Activated CD4-positive, alpha-beta T cell treated with anti-CD3 and anti-CD28 coated beads, Interleukin-2, amount 10 ng/mL, durations not matched to agents 24 days and 14 days (primary cell): ENCODE measurements at places on chromosomes 7 and 10.

DNA sequence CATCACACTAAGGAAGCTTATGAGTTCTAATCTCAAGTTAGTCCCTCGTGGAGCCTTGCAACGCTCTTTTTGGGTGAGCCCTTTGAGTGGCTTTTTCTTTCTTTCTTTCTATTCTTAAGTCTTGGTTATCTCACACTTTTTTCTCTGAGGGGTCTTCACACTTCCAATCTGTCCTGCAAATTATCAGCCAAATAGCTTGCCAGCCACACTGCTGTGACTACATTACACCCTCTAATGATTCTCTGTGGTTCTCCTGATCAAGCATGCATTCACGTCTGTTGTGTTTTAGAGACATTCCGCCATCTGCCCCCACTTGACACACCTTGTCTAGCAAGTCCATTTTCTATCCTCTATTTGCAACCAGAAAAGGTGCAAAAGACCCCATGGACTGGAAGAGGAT is 340.2 kb downstream of the THSD7A start:
- no peak for DNase-seq

GRCh38 chr10:58651040-58651439 is 138.4 kb downstream of the BICC1 start:
- DNase-seq = no peak

- DNase-seq = no peak
Observed at GRCh38 chr10:2919016-2919415, 148.3 kb upstream of the PFKP start.

GRCh38 chr7:47816647-47817046 is 131.6 kb downstream of the PKD1L1 start:
- no peak for DNase-seq

GRCh38 chr10:75110006-75110632 is 1.3 kb upstream of the SAMD8 start:
- peak; percentile 67 for DNase-seq

- DNase-seq = no peak
Observed at GRCh38 chr10:96641396-96642295, 54.8 kb upstream of the TM9SF3 start.

DNA sequence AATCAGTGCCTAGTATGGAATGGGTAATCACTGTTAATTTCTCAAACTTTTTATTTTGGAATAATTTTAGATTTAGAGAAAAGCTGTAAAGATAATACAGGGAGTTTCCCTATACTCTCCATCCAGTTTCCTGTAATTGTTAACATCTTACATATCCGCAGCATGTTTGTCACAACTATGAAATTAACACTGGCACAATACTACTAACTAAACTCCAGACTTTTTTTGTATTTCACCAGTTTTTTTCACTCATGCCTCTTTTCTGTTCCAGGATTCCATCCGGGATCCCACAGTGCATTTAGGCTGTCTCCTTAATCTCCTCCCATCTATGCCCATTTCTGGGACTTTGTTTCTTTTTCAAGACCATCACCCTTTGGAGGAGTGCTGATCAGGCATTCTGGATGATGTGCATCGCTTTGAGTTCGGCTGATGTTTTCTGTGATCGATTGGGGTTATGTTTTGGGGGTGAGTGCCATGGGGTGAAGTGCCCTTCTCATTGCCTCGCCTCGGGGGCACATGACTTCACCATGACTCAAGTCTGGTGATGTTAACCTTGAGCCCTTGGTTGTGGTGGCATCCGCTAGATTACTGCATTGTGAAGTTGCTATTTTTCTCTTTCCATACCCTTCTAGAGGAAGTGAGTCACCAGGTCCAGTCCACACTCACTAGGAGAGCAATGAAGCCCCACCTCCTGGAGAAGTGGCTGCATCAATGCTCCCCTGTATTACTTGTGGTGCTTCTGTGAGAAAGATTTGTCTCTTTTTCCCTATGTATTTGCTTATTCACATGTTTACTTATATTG is 43.9 kb upstream of the GRB10 start:
- DNase-seq = peak; percentile 81

DNA sequence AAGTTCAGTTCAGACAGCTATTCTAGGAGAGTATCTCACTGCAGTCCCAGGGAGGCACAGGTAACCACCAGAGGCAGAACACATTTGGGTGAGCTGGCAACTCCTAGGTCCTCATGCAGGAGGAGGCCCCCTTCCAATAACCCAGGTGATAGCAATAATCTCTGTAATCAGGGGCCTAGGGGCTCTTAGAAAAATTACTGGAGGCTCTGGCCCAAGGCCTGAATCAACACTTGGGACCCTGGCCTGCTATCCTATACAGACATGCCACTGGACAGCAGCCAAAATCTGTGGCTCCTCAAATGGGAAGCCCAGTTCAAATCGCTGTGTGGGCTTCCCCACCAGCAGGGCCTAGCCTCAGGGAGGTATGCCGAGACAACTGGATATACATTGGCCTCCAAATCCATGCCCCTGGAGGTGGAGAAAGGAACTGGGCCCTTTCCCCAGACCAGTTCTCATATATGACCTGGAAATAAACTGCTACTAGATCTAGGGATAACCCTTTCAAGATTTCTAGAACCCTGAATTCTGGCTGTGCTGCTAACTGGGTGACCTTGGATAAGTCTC is 1.6 kb downstream of the AVPI1 start:
- no peak for DNase-seq

GRCh38 chr7:123948136-123948535 is 23.1 kb downstream of the SPAM1 start:
- DNase-seq = no peak

- no peak for DNase-seq
Observed at GRCh38 chr7:100719523-100720278, 567 bp upstream of the EPO start.

DNA sequence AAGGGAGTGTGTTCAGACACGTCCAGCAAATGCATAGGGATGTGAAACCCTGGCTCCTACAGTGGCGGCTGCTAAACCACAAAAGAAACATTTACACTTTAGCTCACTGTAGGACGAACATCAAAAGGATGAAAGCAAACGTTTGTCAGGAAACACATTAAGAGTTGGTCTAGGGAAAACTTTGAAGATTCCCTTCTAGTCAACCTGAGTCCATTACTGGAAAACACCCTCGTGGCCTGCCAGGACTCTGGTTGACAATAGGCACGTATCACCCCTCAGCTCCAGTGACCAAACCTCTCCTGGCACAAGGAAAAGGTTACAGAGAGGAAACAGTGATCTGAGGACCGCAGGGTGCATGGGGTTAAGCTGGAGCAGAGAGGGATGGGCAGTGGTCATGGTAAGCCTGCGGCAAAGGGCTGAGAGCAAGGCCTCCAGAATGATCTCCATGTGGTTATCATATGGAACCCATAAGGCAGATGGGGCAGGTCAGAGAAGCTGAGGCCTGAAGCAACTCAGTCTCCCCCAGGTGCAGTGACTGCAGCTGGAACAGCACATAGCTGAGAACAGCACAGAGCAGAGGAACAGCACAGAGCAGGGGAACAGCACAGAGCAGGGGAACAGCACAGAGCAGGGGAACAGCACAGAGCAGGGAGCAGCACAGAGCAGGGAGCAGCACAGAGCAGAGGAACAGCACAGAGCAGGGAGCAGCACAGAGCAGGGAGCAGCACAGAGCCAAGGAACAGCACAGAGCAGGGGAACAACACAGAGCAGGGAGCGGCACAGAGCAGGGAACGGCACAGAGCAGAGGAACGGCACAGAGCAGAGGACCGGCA is 49.9 kb downstream of the CHST15 start:
- peak; percentile 67 for DNase-seq

DNA sequence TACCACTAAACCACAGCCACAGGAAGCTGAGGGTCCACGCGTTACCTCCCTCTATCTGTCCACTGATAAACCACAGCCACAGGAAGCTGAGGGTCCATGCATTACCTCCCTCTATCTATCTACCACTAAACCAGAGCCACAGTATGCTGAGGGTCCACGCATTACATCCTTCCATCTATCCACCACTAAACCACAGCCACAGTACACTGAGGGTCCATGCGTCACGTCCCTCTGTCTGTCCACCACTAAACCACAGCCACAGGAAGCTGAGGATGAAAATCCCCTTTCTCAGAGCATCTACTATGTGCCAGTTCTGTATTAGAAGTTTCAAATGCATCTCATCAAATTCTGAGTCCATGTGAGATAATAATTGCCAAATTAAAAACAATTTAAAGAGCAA is 589.3 kb downstream of the DNAJB6 start:
- DNase-seq = no peak

GRCh38 chr7:28228396-28228795 is 47.8 kb upstream of the JAZF1 start:
- DNase-seq = no peak

DNA sequence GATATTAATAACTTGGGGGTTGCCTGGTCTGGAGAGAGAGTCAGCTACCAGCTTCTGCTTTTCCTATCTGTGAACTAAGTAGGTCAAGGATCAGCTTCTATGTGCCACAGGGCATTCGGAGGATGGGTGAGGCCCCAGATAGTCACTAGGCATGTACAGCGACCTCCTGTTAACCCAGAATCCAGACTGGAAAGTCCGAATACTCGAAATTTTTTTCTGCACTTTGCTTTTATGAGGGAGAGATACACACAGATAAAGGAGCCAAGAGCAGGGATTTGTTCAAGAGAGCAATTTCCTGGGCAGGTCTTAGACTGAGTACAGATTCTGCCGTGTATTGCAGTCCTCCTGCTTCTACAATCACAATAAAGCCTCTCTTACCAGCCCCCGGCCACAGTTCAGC is 54.2 kb downstream of the EMX2 start:
- no peak for DNase-seq

GRCh38 chr7:112511451-112512202 is 30.8 kb downstream of the LSMEM1 start:
- DNase-seq = no peak

- peak; percentile 72 for DNase-seq
Observed at GRCh38 chr10:49512121-49512809, 26.7 kb downstream of the ERCC6 start.

- DNase-seq = no peak
Observed at GRCh38 chr10:77082601-77083252, 554.9 kb downstream of the KCNMA1 start.

GRCh38 chr10:133261726-133262325 is 14.8 kb downstream of the ADAM8 start:
- DNase-seq = peak; percentile 95

GRCh38 chr10:121830101-121830500 is 97.7 kb downstream of the ATE1 start:
- DNase-seq = no peak

- no peak for DNase-seq
Observed at GRCh38 chr10:15176269-15176668, 7.8 kb upstream of the NMT2 start.

DNA sequence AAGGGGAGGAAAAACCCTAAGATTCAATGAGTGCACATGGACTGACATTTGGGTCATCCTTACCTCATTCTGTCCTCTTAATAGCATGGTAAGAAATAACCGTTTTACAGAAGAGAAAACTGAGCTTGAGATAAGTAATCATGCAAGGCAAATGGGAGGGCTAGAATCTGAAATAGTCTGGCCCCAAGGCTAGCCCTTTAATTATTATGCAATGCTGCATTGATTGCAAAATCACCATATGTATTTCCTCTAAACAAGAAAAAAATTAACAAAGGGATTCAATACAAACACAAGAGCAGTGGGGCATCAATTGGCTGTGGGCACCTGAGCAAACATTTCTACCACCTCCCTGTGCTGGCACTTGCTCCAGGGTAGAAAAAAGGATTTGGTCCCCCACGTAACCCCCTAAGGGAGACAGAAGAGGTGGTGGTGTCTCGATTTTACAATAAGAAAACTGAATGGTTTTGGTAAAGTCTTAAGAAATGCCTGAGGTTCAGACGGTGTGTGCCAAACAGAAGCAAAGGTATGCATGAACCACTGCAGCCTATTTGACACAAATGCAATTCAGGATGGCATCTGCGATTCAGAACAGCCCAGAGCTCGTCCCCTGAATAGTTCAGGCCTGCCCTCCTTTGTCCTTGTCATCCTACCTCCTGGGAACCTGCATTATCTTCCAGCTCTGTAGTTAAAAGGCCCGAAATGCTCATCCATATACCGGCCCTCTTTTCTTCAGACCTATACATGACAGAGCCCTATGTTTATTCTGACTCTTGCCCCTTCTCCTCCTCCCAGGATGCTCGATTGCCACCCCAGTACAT is 23.6 kb downstream of the PIP4K2A start:
- no peak for DNase-seq

DNA sequence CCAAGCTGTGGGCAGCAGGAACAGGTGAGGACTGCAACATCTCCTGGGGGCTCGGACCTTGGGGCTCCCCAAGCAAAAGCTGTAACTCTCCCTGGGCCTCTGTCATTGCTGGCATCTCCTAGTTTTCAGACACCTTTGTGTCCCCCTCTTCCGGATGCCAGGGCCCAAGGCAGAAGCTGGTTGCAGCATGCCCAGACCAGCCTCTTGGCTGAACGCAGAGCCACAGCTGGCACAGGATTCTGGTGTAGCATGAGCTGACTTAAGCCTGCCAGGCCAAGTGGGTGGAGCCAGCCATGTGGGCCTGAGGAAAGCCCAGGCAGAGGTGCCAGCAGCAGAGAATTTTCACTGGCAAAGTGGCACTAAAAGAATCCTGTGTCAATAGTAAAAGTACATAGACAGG is 43.5 kb downstream of the ZWINT start:
- no peak for DNase-seq

- no peak for DNase-seq
Observed at GRCh38 chr10:53702489-53702888, 929.9 kb upstream of the MBL2 start.

- no peak for DNase-seq
Observed at GRCh38 chr7:29839921-29840320, 33.6 kb downstream of the WIPF3 start.

GRCh38 chr10:116466715-116467422 is 39.2 kb downstream of the PNLIPRP3 start:
- no peak for DNase-seq

- no peak for DNase-seq
Observed at GRCh38 chr7:139913021-139913844, 84.2 kb downstream of the TBXAS1 start.

DNA sequence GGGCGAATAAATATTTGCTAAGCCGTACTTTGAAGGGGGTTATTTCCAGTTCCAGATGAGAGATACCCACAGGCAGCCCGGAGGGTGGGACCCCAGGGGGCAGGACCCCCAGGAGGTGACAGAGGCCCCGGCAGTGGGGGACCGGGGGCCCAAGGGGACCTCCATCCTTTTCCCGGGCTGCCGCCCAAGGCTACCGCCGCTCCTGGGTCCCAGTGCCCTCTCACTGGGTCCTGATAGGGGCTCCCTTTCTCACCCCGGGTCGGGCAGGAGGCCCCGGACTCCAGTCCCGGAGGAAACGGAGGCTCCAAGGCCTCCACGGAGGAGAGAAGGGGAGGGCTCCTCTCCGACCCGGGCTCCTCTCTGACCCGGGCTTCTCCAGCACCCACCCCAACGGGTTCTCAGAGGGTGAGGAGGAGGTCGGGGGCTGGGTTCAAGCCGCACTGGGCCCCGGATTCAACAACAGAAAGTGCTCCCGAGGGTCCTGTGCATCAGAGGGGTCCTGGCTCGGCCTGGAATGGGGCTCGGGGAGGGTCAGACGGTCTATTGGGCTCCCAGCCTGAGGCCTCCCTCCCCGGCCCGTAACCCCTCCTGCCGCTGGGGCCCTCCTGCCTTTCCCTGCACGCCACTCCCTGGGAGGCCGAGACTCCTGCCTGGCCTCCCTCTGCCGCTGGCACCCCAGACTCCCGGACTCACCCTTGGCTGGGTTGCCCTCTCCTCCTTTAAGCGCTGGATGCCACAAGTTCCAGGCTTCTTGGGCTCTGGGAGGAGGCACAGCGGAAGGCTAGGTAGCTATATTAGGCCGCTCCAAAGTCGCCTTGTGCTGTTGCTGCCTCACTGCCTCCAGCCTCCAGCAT is 62.5 kb downstream of the ZNF37A start:
- DNase-seq = no peak
